GM03348 (cell line): ENCODE measurements at places on chromosomes 4 and X.

- no peak for DNase-seq
Measured at GRCh38 chr4:48028696-48029095, 12.1 kb downstream of the NIPAL1 start.

DNA sequence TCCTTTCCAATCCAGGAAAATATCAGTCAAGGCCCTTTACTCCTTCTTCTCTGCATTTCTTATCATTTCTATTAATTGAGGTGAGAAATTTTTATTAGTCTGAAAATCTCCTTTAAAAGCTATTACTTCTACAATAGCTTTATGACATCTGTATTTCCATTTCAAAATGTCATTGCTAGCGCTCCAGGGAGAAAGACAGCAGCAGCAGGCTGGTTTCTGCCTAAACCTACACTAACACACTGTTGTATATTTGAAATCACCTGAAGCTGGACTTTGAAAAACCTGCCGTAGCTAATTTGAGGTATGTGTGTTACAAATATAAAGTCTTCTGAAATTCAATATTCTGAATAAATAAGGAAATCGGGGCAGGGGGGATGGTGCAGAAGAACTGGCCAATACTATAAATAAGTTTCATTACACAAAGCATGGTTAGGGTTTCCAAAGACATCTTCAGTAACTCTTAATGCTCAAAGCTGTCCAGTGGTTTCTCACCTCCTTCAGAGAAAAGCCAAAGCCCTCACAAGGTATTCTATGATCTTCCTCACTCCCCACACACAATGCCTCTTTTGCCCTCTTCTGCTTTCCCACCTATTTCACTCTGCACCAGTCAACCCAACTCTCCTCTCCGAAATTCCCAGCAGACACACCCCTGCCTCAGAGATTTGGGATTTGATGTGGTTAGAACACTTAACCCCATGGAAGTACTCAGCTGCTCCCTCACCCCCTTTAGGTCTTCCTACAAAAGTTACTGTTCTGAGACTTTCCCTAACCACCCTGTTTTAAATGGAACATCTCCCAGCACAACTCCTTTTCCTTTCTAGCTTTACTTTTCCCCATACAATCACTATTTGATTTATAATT lies 122.7 kb downstream of the PPP3CA start:
- DNase-seq, result no peak

DNA sequence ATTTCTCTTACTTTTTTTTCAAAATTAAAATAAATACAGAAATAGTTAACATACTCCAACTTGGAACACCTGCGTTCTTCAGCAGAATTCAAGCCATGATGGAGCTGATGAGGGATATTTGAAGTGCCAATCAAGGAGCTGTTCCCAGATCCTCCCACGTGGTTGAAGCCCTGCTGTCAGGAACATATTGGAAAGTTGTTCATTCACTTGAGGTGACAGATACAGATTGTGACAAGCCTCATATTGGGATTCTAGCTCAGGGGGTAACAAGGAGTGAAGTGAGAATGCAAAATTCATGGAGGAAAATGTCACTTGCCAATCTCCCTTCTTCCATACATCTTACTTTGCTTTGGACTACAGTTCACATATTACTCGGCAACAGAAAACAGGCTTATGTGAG lies 2670.8 kb downstream of the PCDH7 start:
- no peak for DNase-seq

- peak; percentile 2 for DNase-seq
Measured at GRCh38 chrX:6810776-6811175, 275.9 kb upstream of the VCX3A start.

- DNase-seq, result no peak
Measured at GRCh38 chr4:124118061-124118460, 594.5 kb downstream of the ANKRD50 start.

DNA sequence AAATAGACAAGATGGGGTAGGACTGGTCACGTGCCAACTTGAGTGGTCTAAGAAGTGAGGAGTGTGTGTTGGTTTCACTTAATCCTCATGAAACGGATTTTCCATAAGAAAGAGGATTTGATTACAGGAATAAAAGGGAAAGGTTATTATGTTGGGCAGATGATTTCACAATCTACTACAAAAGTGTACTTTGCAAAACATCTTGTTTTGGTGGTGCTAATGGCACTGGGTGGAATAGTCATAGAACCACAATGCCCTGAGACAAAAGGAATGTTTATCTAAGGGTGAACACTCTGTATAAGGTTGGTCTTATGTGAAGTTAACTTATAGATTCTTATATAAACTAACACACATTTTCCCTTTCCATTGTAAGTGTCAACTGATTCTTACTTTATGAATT lies 45.6 kb downstream of the GLUD2 start:
- DNase-seq, result no peak

DNA sequence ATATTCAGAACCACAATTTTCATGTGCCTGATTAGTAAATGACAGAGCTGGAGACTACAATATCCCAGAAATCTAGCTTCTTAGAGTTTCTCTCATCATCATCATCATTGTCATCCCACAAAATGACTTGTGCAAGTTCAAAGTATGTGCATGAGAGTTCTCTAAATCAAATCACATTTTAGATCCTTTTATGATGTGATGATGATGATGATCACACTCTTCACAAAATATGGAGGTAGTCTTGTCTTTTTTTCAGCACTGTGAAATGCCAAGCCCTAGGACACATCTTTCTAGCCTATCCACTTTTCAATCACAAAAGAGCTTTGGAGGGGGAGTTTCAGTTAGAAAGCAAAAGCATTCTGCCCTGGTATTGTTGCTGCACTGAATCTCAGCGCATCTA lies 7.4 kb downstream of the MBNL3 start:
- DNase-seq, result no peak

- no peak for DNase-seq
Measured at GRCh38 chr4:125762537-125762936, 447.8 kb downstream of the FAT4 start.

GRCh38 chr4:17780501-17781299 lies 721 bp downstream of the FAM184B start:
- peak; percentile 21 for DNase-seq

DNA sequence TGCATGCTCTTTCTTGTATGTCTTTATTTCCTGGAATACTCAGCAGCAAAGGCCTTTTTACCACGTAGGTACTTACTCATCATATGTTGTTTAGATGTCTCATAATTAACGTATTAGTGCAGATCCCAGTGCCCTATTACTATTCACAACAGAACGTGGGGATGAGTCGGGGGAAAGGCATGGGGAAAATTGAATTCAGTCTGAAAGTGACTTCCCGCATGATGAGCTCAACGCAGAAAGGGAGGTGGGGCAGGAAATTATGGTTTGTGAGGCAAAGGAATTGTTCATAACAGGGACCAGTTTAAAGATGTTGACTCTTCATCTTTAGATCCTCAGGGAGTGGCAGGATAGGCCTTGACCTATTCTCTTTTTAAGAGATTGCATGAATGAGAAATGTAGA lies 2.0 kb upstream of the TMPRSS11D start:
- peak; percentile 69 for DNase-seq

DNA sequence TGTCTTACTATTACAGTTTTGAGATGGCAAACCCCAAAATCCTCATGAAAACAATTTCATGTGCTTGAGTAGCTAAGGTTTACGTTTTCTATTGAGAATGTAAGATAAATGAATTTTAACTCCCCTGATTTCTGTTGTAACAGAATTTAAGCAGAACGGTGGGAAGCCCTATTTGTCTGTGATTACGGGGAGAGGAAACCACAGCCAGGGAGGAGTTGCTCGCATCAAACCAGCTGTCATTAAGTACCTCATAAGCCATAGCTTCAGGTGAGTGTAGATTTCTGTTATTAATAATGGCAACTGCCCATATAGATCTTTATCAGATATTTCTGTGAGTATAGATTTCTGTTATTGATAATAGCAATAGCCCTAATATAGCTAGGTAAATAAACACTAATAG lies 44.2 kb upstream of the RHOH start:
- DNase-seq, result no peak

DNA sequence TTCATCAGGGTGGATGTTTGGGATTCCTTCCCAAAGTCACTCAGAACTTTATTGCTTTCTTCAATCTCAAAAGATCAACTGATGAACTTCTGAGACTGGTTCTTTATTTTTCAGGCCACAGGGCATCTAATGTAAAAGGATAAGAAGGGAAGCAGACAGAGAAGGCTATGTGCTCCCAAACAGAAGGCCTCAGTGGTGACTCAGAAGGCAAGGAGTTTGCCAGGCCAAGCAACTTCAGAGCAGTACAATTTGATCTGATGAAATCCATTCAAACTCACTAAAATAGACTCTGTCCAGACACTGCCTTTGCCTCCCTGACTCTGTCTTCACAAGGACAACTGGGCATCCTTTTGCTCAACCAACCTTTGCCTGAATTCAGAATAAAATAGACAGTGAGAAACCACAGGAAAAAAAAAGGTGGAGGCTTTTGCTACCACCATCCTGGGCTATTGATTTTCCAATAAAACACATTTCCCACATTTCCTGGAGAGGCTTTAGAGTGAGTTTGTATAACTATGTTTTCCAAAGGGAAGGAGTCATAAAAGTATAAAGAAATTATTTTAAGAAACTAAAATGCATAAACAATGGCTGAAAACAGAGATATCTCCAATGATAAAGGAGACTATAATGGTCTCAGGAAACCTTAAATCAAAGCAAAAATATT lies 55.2 kb downstream of the ARHGEF6 start:
- DNase-seq, result peak; percentile 60

GRCh38 chr4:177246641-177247584 lies 62.8 kb upstream of the NEIL3 start:
- peak; percentile 51 for DNase-seq

- no peak for DNase-seq
Measured at GRCh38 chr4:11287055-11287454, 141.6 kb downstream of the HS3ST1 start.

GRCh38 chr4:113153529-113154101 lies 104.2 kb downstream of the ANK2 start:
- DNase-seq, result no peak

- DNase-seq, result peak; percentile 14
Measured at GRCh38 chr4:52019936-52020657, at the start of gene LRRC66. TSS of gene LRRC66 (minus strand) at chr4:52020363. CDS start at chr4:52017613, 2,750 bp downstream.

DNA sequence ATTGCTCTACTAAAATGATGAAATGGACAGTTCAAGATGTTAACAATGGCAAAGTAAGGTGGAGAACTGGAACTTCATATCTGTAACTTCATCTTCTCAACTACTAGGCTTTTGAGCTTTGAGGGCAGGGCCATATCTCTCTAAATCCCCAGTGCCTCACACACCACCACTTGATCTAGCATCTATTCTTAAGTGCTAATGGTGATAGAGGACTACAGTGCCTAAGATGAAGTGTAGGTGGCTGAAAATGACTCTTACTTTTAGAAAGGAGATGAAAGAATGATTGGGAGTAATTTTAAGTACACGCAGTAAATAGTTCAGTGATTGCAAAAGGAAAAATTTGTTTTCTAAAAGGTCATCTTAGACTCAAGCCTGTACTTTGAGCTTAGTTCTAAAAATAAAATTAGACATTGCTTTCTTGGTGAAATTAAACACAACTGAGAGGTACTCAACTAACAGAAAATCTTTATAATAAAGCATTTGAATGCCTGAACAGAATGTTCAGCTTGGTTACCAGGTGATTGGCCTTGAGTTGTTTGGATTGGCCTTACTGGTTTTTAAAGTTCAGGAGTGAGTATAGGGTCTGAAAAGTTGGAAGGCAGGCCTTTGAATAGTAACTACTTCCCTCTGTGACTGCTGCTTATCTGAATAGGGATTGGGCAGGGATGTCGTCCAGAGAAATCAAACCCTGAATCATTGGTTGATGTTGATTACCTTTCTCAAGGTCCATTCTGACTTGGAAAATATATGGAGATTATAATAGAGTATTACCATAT lies 45.4 kb downstream of the DIAPH2 start:
- no peak for DNase-seq

- DNase-seq, result peak; percentile 65
Measured at GRCh38 chrX:19799319-19800182, 87.8 kb downstream of the SH3KBP1 start.

GRCh38 chr4:123976285-123976684 lies 579.7 kb downstream of the SPRY1 start:
- DNase-seq, result no peak

- DNase-seq, result no peak
Measured at GRCh38 chrX:52363247-52363883, 5.5 kb upstream of the XAGE2 start.

DNA sequence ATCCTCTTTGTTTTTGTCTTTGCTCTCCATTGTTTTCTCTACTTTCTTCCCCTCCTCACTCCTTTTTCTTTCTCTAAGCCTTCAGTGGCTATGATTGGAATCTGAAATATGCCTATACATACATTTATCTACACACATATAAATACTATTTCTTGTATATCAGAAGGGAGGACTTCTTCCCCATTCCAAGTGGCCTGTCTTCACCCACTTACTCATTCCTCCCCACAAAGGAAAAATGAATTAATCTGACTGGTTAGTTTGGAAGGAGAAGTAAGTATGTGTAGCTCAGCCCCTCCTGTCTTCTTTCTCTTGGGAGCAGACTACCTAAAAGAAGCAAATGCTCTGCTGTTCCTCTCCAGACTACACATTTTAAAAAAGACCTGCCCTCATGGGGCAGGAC lies 17.7 kb downstream of the GUCY2F start:
- no peak for DNase-seq

DNA sequence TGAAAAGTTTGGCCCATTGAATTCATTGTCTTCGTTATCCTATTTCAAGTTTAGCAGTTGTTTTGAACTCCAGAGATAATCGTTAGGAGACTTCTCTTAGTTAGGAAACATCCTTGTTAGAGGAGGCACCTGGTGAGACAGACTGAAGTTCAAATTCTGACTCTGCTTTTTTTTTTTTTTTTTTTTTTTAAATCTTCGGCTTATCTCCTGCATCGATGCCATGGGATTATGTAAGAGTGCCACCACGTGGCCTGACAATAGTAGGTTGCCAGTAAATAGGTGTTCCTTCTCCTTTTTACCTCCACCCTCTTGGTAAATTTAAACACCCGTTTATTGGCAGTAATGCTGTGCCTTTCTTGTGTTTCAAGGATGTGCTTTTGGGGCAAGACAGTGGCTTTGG lies 149.3 kb downstream of the SOWAHB start:
- DNase-seq, result no peak

DNA sequence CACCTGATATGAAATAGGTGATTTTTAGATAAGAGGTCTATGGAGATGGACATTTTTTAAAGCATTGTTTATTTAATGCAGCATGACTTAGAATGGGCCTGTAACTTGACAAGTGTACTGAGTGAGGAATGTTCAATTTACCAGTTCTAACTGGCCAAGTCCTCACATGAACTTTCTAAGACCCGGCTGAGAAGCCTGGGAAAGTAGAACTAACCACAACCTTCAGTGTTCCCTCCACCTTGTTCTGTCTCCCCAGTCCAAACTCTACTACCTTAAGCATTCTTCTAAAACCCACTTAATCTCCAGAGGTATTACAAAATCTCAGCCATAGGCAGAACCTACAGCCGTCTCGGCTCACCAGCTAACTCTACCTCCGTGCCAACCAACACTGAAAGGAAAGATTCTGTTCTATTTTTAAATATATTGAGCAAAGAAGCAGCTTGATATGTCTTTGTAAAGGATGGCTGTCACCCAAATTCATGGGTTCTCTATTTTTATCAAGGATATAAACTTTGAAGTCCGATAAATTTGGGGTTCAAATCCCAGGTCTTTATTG lies 6.8 kb downstream of the PPARGC1A start:
- no peak for DNase-seq
